ENCODE measurements at places on chromosomes 5 and 9. TPM values are rescaled to one million over a fixed set of nuclear protein-coding genes. Genes with fewer than 3 reads are reported as not detected.

GRCh38 chr5:112227911-112228631 is 191.0 kb downstream of the EPB41L4A start:
- DNase-seq = no peak

DNA sequence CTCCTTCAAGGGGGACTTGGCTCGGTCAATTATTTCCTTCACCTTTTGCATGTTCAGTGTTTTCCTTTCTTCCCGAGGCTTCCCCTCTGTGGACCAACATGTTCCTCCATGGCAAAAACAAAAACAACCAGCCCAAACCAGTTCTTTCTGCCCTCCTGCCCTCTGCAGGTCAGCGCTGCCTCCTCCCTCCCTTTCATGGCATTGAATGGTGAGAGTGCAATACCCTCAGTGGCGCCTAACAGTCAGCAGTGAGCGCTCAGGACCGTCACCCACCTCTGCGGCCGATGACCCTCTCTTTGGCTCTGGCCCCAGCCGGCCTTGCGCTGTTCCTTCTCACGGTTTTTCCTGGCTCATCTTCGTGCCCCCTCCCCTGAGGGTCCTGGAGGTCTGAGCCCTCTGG is 34.4 kb upstream of the GNE start:
- DNase-seq = no peak

- peak; percentile 33 for DNase-seq
These were observed 81.1 kb upstream of the TNFAIP8 start for GRCh38 chr5:119274767-119275130.

GRCh38 chr5:180831139-180832093 is 28.8 kb upstream of the MGAT1 start:
- peak; percentile 88 for DNase-seq

- no peak for DNase-seq
These were observed 118.1 kb downstream of the CCDC171 start for GRCh38 chr9:15670894-15671293.

DNA sequence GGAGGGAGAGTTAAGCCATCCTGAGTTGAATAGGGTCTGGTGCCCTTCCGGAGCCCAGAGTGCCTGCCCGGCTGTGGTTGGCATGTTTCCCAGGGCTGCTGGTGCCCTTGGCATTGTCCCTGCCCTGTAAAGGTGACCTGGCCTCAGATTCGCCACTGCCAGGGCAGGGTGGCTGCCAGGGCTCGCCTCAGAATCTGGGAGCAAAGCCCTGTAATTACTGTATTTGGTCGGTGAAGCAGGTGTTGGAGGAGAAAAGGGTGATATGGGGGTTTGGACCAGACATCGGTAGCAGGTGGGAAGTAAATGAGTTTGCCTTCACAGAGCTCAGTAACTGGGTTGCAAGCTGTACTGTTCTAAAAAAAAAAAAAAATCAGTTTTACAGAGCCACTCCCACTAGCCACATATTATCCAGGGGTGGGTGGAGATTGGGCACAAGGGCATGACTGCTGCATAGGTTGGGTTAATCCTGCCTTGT is 47.6 kb downstream of the RGS3 start:
- DNase-seq = no peak

- peak; percentile 68 for DNase-seq
These were observed 54.4 kb downstream of the ANKH start for GRCh38 chr5:14816999-14817761.

Gene FANCC
- total RNA-seq = 15.6 TPM

DNA sequence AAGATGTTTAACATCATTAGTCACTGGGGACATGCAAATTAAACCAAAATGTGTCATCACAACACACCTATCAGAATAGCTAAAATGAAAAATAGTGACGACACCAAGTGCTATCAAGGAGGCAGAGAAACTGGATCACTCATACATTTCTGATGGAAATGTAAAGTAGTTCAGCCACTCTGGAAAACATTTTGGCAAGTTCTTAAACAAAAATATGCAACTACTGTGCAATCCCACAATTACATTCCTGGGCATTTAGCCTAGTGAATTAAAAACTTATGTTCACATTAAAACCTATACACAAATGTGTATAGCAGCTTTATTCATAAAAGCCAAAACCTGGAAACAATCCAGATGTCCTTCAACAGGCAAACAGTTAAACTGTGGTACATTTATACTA is 53.1 kb downstream of the SVEP1 start:
- DNase-seq = no peak

GRCh38 chr5:175047048-175047447 is 322.7 kb downstream of the MSX2 start:
- DNase-seq = no peak

GRCh38 chr5:95081500-95081960 is 203.4 kb downstream of the MCTP1 start:
- DNase-seq = peak; percentile 26

GRCh38 chr5:78362220-78362619 is 1.8 kb downstream of the SCAMP1 start:
- DNase-seq = no peak

- DNase-seq = no peak
These were observed 154.2 kb downstream of the GAPVD1 start for GRCh38 chr9:125415583-125416460.

DNA sequence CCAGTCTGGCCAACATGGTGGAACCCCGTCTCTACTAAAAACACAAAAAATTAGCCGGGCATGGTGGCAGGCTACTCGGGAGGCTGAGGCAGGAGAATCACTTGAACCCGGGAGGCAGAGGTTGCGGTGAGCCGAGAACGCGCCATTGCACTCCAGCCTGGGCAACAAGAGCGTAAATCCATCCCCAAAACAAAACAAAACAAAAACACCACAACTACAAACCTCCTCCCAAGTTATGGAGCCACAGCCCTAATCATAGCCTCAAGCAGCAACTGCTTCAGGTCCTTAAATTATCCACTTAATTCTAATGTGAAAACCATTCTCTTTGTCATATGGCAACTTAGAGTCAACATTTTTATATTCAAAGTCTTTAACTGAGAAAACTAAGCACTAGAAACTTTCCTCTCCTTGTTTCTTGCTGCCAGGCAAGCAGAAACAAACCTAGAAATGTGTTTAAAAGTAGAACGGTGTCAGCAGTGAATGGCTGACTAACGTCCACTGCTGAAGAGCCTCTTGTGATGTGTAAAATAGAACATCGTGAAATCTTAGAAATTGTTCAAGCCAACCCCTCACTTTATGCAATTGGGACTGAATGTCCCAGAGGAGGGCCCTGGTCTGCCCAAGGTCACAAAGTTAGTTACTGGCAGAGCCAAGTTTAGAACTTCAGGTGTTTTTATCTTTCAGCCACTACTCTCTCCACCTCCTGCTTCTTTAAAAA is 5.7 kb downstream of the TMEM245 start:
- no peak for DNase-seq

Gene LCN15
- total RNA-seq = not detected

- no peak for DNase-seq
These were observed 141.4 kb downstream of the NPR3 start for GRCh38 chr5:32852535-32852934.

- DNase-seq = no peak
These were observed 17.9 kb upstream of the APBA1 start for GRCh38 chr9:69689991-69690538.

Gene PGM5
- total RNA-seq = not detected

DNA sequence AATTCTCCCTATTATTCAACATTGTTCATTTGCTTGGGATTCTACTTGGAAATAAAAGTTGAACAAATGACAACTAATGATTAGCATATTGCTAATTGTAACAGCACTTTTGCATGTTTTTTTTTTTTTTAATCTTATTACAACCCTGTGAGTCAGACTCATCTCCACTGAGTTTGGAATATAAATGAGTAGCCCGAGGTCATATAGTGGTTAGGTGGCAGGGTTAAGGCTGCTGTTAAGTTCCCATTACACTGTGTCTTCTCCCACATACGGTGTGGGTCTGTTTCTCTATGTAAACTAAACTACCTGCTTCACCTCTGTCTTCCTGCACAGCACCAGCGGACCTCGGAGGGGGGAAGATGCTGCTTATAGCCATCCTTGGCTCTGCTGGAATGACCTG is 92.4 kb downstream of the EQTN start:
- no peak for DNase-seq

Gene CHD1
- total RNA-seq = 66.4 TPM

DNA sequence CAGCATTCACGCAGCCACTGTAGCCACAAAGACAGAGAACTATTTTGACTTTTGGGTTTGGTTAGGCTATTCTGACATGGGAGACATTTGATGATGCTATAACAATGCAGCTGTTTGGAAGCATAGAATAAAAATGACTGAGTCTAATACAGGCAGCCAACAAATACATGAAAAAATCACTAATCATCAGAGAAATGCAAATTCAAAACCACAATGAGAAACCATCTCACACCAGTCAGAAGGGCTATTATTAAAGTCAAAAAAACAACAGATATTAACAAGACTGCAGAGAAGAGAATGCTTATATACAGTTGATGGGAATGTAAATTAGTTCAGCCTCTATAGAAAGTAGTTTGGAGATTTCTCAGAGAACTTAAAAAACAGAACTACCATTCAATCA is 107.1 kb upstream of the POC5 start:
- DNase-seq = no peak

DNA sequence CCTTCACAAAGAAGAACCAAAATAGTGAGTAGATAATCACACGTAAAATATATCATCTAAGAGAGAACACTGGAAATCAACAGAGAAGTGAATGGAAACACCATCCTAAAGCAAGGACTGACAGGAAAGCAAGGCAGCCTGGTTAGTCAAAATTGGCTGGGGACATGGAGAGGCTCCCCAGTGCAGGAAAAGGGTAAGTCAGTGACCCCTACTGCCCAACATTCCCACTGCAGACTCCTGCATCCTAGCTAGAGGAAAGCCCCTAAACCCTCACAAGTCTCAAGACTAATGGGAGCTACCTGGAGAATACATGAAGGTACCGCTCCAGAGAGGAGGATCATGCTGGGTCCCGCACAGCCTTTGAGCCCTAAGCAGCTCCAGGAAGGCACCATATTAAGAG is 60.1 kb downstream of the ZDHHC21 start:
- no peak for DNase-seq

- DNase-seq = no peak
These were observed 396.9 kb downstream of the GADD45G start for GRCh38 chr9:90001747-90002146.

DNA sequence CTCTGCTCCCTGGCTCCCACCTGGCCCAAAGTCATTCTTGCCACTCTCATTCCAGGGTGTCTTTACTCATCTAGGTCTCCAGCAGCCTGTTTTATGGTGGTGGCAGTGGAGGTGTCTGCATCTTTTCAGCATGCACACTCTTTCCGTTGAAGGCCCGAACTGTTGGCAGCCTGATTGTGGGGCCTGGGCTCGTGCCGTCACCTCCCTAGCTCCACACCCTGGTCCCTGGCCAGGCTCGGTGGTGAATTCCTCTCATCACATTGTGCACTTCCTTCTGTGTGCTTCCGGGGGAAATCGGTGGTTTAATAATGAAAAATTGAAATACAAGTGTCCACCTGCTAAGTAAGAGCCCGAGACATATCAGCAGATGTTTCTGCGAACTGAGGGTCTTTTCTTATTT is 214.3 kb downstream of the TRIO start:
- DNase-seq = no peak

DNA sequence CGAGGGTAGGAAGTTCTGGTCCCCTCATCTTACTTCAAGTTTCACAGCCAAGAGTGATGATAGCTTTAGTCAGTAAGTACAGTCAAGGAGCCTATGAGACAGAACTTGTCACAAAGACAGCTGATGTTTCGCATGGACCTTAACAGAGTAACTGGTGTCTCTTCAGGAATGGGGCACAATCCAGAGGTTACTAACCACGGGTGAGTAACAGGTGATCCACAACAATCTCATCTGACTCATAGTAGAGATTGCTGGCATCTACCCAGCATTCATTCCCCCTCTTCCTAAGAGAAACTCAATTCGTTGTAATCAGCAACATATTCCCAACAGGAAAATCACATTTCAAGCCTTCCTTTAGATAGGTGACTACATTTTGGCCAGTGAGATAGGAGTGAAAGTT is 126.7 kb downstream of the SNX18 start:
- DNase-seq = no peak

DNA sequence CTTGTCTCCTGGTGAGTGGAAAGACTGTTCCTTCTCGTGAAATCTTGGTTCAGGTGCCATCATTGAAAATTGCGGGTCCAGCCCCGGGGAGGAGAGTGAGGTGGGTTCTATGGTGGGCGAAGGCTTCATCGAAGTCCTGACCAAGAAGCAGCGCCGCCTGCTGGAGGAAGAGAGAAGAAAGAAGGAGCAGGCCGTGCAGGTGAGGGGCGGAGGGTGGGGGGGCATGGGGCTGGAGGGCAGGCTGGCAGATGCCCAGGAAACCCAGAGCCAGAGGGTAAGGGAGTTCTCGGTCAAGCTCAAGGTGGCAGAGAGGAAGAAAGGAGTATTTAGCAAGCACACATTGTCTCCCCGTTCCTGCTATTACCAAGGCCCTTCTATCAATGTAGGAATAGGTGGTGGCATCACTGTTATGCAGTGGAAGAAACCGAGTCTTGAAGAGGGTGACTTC is 24.3 kb upstream of the POMT1 start:
- DNase-seq = peak; percentile 60

GRCh38 chr5:58670582-58670981 is 87.7 kb downstream of the RAB3C start:
- DNase-seq = no peak

DNA sequence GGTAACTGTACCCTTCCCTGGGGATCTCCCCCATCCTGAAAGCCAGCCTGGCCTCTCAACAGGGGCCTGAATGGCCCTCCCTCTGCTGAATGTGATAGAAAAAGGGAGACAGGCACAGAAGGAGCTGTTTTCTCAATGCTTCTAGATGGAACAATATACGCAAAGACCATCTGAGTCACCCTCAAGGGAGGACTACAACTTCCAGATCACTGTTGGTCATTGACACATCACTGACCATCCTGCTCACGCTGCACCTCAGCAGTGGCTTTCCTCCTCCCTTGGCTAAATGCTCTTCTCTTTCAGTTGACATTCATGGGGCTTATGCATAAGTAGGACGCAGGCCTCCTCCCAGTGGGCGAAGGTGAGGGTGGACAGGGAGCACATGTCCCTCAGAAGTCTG is 112.2 kb upstream of the SHB start:
- no peak for DNase-seq

DNA sequence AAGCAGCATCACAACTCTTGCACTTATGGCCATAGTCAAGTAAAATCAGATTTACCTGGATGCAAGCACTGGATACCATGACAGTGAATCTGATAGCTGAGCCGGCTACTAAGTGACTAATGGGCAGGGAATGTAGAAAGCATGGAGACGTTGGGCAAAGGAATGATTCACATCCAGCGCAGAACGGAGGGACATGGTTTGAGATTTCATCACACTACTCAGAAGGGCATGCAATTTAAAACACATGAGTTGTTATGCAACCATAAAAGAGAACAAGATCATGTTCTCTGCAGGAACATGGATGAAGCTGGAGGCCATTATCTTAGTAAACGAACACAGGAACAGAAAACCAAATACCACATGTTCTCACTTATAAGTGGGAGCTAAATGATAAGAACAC is 169.1 kb upstream of the PIK3R1 start:
- no peak for DNase-seq

Gene FCHO2
- 2.3 TPM for total RNA-seq

- DNase-seq = no peak
These were observed 199.9 kb downstream of the FBXL17 start for GRCh38 chr5:108181975-108182374.

Gene GBGT1
- 0.86 TPM for total RNA-seq

Gene NMUR2
- not detected for total RNA-seq

All from activated T-cell treated with anti-CD3 and anti-CD28 coated beads, Interleukin-2, amount 50 U/mL, for 72 hours (primary cell).